ENCODE measurements at places on chromosomes 16 and 17.
A peak's percentile ranks its signal among the peaks of the same experiment; 100 is the strongest.

GRCh38 chr17:73695035-73695738 lies 50.9 kb upstream of the SDK2 start:
- peak; percentile 30 for DNase-seq

GRCh38 chr17:12769981-12770380 lies 19.3 kb upstream of the ARHGAP44 start:
- no peak for DNase-seq

- no peak for DNase-seq
Observed at GRCh38 chr16:4320571-4321137, 4.8 kb downstream of the GLIS2 start.

DNA sequence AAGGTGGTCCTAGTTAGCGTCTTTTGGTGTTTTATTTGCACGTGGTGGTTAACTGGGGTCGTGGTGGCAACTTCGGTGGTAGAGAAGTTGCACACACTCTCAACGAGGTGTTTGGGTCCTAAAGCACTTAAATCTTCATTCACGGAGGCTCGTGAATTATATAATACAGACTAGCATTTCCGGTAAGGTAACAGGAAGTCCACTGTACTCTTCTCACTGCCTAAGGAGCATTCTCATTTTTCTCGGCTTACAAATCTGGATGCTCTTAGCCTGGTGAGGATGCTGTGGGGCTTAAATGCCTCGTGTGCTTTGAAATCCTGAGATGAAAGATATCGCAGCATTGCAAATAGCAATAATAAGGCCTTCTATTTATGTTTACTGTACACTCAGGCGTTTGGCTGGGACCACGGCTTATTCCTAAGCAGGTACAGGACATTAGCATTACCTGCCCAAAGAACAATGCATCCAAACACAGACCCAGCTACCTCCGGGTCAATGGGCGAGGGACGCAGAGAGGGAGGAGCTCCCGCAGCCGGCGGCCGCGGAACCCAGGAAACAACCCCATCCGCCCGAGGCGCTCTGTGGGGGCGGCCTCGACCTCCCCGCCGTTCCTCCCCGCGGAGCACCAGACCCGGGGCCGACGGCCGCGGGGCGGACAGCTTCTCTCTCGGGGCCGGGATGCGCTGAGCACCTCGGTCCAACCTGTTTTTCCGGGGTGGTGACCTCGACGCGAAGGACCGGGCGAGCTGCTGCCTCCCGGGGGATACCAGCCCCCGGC lies 856 bp downstream of the DNAJA2 start:
- DNase-seq: peak; percentile 82

- DNase-seq: peak; percentile 70
Observed at GRCh38 chr17:32142857-32143526, 690 bp downstream of the RHOT1 start.

GRCh38 chr17:13253733-13254410 lies 236.0 kb upstream of the ELAC2 start:
- no peak for DNase-seq

GRCh38 chr17:37359682-37360188 lies 16.1 kb upstream of the C17orf78 start:
- no peak for DNase-seq

- no peak for DNase-seq
Observed at GRCh38 chr17:45719335-45720071, 64.6 kb upstream of the CRHR1 start.

DNA sequence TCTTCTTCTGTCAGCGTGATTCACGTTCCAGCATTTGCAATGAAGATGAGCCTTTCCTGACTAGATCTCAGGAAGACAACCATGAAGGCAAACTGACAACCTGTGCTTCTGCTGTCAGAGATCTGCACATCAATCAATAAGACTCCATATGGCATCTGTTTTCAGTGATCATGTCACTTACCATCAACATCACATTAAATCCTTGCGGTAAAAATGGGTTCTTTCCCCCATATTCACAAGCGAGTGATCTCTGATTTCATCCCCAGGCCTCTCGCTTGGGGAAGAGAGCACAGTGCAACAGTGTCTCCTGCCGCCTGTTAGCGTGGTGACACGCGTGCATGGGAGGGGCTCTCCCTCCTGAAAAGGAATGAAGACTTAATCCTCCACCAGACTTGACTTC lies 11.1 kb downstream of the NACA2 start:
- DNase-seq: no peak

Data from activated effector memory CD4-positive, alpha-beta T cell treated with anti-CD3 and anti-CD28 coated beads, Interleukin-2, amount 50 U/mL, for 16 hours (primary cell).